ENCODE measurements at places on chromosomes 7 and 10. TPM values are rescaled to one million over a fixed set of nuclear protein-coding genes. Genes with fewer than 3 reads are reported as not detected.

The C7orf57 gene
- 0.27 TPM for total RNA-seq

The MRPS17 gene
- 11.8 TPM for total RNA-seq

The NYAP1 gene
- total RNA-seq, result under 0.01 TPM

The TMEM270 gene
- total RNA-seq, result not detected

DNA sequence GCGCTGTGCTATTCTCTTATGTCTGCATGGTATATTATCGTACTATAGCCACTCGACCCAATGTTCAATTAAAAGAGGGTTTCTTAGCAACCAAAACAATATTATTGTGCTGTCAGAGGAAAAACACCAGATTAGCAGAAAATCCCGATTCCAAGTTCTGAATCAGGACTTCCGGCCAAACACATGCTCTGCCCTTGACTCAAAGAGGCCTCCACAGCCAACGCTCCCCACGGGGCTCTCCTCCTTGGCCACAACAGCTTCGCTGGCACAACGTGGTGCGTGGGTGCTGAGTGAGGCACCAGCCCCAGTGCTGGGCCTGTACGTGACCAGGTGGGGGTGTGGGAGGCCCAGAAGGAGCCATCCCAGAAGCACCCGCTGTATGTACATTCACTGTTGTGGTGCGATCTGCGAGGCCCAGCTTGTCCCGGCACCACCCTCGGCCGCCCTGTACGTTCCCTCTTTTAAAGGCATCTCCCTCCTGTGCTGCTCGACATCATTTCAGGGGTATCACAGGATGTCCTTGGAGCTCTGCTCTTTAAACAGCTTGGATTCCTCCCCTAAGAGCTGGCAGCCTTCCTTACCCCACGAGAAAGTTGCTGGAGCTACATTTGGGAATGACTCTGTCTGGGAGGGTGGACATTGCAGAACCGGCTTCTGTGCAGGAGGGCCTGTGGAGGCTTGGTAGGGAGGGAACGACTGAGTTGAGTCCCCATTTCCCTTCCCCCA, 736.2 kb downstream of the PARD3 start:
- no peak for DNase-seq

- DNase-seq, result no peak
Observed at GRCh38 chr7:4108951-4109350, 573.1 kb upstream of the FOXK1 start.

DNA sequence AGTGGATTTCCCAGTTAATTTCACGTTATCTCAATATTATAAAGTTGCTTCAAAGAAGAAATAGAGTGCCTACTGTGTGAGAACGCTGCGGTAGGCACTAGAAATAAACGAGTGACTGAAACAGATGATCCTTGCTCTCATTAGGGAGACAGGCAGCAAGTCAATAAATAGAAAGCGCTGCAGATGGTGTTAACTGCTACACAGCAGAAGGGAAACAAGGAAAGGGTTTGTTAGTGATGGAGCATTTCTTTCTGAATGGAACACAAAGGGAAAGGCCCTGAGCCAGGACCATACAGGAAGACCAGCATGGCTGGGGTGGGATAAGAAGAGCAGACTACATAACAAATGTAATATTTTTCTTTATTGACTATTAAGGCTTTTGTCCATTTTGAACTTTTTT, 235.2 kb downstream of the MALRD1 start:
- no peak for DNase-seq

GRCh38 chr7:24827589-24827988, 70.3 kb upstream of the GSDME start:
- no peak for DNase-seq

GRCh38 chr10:105070952-105071351, 429.9 kb downstream of the SORCS3 start:
- no peak for DNase-seq

- DNase-seq, result no peak
Observed at GRCh38 chr7:55426676-55427075, 61.5 kb downstream of the LANCL2 start.

GRCh38 chr10:93378997-93379730, 103.0 kb downstream of the MYOF start:
- no peak for DNase-seq

GRCh38 chr10:90175161-90175681, 473.8 kb downstream of the KIF20B start:
- DNase-seq, result no peak

DNA sequence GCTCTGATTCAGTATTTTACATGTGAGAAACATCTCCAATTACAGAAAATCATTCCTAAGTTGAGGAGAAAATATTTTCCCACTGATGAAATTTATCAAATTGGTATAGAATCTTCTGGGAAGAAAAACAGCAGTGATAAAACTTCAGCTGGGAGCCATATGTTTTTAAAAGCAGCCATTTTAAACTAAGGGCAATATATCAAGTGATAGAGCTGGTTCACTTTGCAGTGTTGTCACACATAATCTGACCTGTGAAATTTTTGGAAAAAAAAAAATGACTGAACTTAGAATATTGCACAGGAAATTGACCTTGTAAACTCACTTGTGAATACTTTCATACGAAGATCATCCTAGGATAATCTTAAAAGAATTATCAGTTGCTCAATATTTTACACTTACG, 10.5 kb upstream of the EZH2 start:
- no peak for DNase-seq

GRCh38 chr10:89355394-89355931, 22.4 kb upstream of the IFIT1B start:
- no peak for DNase-seq

All from hematopoietic multipotent progenitor cell (in vitro differentiated cells).